ENCODE measurements at places on chromosomes 5 and 9. TPM values are rescaled to one million over a fixed set of nuclear protein-coding genes. Genes with fewer than 3 reads are reported as not detected.

CARD9 gene
- 1.3 TPM for total RNA-seq

TERT gene
- 0.29 TPM for total RNA-seq

KIF4B gene
- total RNA-seq: not detected

ZNF367 gene
- 37.1 TPM for total RNA-seq

ZFP2 gene
- total RNA-seq: 0.26 TPM

AOPEP gene
- total RNA-seq: 7.2 TPM

TAF11L13 gene
- not detected for total RNA-seq

OBP2B gene
- total RNA-seq: not detected

KCNMB1 gene
- not detected for total RNA-seq

CMBL gene
- 1.6 TPM for total RNA-seq

NEURL1B gene
- total RNA-seq: 4.2 TPM

BHMT2 gene
- not detected for total RNA-seq
